ENCODE measurements at places on chromosomes 5 and 9.

DNA sequence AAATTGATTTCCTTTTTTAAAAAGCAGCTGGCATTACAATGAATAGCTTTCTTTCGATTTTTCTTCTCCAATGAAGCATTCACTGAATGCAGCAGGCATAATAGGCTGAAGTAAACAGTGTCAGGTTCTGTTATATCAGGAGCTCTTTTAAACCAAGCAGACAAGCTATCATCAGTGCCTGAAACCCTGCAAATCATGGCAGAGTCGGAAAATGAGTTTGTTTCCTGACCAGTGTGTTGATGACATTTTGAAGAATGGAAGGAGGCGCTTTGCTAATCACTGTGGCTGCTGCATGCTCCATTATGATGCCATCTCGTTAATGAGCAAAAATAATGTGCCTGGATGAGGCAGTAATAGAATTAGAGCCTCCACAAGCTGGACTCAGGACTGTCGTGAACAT, 284.5 kb downstream of the ZNF608 start:
- DNase-seq: no peak

DNA sequence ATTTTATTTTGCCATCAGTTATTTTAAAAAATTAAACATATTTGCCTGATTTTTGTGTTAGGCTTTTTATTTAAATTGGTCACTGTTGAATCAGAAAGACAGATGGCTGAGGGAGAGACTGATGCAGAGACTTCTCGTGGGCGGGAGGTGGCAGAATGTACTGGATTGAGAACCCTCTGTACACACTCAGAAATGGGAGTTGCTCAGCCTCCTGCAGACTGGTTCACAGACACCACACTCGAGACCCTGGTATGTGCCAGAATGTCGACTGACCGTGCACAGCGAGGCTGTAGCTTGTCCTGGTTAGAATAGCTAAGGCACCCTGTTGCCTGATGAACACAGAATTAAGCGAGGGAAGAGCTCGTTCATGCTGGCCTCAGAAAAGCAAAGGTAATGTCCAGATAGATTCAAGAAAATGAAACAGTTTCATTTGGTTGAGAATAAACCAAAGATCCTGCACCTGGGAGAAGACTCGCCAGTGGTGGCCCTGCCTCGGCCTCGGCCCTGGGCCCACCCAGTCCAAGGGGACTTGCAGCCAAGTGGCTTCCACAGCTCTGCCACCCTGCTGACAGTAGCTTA, 71.3 kb upstream of the OTULINL start:
- DNase-seq: no peak

DNA sequence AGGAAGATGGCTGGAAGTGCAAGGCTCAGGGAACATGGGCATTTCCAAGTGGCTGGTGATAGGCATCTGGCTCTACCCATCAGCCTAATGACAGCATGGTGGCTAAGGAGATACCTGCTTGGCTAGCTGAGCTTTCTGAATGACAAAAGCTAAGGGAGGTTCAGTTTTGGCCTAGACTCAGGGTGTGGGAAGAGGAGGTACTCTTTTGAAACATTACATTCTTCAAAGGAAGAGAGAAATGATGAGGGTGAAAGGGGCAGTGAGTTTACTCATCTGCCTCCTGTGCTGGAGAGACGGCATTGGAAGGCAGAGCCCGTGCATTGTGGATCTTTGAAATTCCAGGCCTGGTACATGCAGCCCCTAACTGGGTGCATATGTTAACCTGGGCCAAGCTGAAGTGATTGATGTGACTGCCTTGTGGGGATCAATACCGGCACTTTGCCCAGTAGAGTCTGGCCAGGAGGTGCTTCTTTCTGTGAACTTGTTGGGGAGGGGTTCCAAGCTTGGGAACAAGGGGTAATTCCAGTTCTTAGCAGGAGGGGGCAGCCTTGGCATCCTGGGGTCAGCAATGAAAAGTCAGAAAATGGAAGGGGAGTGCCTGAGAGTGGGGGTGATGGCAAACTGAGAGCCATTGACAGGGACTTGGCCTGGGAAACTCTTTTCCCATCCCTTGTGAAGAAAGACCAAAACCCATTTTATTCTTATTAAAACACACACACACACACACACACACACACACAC, 108.6 kb downstream of the ACER2 start:
- no peak for DNase-seq

DNA sequence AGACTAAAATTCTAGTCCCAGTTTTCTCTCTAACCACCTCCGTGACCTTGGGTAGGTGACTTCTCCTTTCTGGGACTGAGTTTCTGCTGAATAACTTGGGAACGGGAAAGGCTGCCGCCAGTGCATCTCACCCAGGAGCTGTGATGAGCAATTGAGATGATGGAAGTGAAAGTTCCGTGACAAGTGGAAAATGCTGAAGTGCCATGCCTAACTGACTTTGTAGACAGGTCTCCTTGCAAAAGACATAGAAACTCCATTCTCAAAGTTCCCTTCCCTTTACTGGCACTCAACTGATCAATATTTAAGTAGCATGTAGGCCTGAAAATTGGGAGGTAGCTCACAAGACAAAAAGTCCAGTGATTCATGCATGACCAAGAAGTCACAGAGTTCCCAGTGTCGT, 6.3 kb upstream of the ADAM19 start:
- no peak for DNase-seq

DNA sequence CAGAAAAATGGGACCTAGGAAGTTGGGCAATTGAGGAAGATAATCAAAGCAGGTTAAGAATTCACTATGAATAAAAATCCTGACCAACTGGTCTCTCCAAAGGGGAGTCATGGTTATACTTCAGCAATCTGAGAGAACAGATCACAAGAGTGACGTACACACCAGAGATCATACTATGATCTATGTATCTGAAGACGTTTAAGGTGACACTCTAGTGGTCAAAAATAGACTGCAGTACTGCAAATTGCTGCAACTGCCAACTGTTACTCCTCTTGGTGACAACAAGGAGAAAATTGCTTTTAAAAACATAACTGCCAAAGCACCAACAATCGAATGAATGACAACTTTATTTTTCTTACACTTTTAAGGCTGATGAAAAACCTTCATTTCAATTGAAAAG, 4.9 kb downstream of the AK6 start:
- DNase-seq: no peak

GRCh38 chr9:27977931-27978330, 404.6 kb upstream of the C9orf72 start:
- DNase-seq: no peak

DNA sequence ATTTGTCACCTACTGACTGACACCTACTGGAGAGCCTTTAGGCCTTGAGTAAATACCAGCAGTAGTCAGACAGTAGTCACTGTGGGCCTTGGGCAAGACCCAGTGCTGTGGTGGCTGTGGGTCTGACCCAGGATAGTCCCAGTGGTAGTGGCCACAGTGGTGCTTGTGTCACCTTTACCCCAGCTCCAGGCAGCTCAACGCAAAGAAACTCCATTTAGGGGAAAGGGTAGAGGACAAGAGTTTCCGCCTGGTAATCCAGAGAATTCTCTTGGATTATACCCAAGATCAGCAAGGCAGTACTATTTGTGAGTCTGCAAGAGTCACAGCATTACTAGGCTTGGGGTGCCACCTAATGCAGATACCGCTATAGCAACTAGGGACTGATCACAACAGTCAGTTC, 28.9 kb downstream of the CERT1 start:
- DNase-seq: no peak

DNA sequence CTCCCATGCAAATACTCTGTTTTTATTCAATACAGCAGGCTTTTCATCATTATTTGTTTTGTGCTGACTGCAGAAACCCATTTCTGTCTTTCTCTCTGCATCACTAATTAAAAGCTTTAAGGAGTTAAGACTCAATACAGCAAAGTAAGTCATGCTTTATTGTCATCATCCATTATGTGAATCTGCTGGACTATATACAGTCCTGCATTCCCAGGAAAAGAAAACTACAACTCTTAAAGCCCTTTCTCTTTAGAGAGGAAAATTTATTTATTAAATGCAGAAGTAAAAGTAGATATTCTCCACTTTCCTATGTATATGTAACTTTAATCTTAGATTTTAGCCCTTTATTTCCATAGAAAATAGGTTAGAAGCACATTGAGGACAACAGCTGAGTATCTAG, 706.6 kb upstream of the RGMB start:
- no peak for DNase-seq

- no peak for DNase-seq
These were observed 204.1 kb downstream of the CDH12 start for GRCh38 chr5:22649074-22649473.

DNA sequence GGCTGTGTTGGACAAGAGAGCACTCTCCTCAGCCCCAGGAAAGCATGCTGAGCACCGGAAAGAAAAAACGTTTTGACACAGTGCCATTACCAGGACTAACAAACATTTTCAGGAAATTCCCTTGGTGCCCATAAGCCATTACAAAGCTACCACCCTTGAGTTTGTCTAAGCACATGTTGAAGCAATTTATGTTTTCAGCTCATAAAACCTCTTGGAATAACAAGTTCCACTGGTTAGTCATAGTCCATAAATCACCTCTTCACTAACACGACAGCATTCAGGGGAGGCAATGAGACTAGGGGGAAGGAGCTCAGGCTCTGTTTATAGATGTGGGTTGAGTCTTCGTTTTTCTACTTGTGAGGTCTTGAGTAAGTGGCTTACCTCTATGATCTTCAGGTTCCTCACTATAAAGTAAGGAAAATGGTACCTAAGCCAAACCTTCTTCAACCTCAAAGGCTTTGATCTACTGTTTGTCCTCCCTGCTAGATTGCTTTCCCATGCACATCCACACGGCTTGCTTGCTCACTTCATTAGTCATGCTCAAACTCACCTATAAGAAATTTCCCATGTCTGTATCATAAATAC, 65.4 kb downstream of the DRD1 start:
- DNase-seq: no peak

Data from SIG-M5 (cell line).